ENCODE measurements at places on chromosomes 7 and 10. TPM values are rescaled to one million over a fixed set of nuclear protein-coding genes. Genes with fewer than 3 reads are reported as not detected.

JCAD gene
- total RNA-seq: 119 TPM

PRSS1 gene
- total RNA-seq: not detected

VENTX gene
- 0.66 TPM for total RNA-seq

GRCh38 chr7:100840470-100841100 is 11.9 kb upstream of the SLC12A9 start:
- H3K36me3 ChIP-seq: no peaks in the 10 kb centered on the region
- no peaks in the 10 kb centered on the region for H3K27me3 ChIP-seq
- H3K27ac ChIP-seq: no peak overlapping the region
- no peak for DNase-seq
- no peak overlapping the region for H3K4me3 ChIP-seq
- peaks cover 7% of the 10 kb centered on the region for H3K4me1 ChIP-seq

GRCh38 chr10:65751218-65751617 is 1174.6 kb upstream of the LRRTM3 start:
- no peak for DNase-seq
- no peaks in the 10 kb centered on the region for H3K36me3 ChIP-seq
- no peaks in the 10 kb centered on the region for H3K4me1 ChIP-seq
- H3K27ac ChIP-seq: no peak overlapping the region
- H3K27me3 ChIP-seq: no peaks in the 10 kb centered on the region

DNA sequence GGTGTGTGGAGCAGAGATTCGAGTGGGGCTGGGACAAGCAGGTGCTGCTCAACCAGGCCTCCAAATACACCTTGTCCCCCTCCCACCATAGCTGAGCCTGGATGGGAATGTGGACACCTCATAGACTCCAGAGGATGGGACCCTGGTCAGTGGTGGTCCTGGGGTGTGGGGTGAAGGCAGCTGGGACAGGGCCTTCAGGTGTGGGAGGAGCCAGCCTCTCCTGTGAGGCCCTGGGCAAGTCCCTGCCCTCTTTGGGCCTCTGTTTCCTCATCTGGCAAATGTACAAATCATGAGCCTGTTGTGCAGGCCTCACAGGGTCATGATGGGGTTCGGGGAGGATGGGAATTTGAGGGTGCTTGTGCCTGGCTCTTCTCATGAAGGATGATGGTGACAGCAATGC is 362.9 kb upstream of the NUPR2 start:
- H3K27me3 ChIP-seq: no peaks in the 10 kb centered on the region
- H3K36me3 ChIP-seq: no peaks in the 10 kb centered on the region
- H3K4me1 ChIP-seq: no peaks in the 10 kb centered on the region
- no peak overlapping the region for H3K4me3 ChIP-seq

GRCh38 chr10:88127269-88127668 is 263.8 kb downstream of the PTEN start:
- H3K4me1 ChIP-seq: peaks cover 10% of the 10 kb centered on the region
- no peak overlapping the region for H3K4me3 ChIP-seq
- no peaks in the 10 kb centered on the region for H3K36me3 ChIP-seq
- no peak for DNase-seq
- no peak overlapping the region for H3K27ac ChIP-seq

Data from sigmoid colon (tissue), 7 donors.